NCI-H187 (cell line): ENCODE measurements at places on chromosomes 13 and 19.

GRCh38 chr13:95091755-95092154 lies 209.5 kb downstream of the ABCC4 start:
- DNase-seq = no peak

DNA sequence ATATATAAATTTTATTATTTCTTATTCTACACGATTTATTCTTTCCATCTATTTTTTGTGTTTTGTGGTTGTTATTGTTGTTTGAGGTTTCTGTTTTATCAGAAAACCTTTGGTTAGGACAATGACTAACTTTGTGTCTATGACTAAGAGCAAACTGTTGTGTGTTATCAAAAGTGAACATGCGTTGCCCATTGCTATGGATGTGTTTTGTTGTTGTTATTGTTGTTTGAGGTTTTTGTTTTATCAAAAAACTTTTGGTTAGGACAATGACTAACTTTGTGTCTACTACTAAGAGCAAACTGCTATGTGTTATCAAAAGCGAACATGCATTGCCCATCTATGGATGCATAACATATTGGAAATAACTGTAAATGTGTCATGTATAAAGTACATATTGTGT lies 692.3 kb downstream of the SLITRK1 start:
- no peak for DNase-seq

DNA sequence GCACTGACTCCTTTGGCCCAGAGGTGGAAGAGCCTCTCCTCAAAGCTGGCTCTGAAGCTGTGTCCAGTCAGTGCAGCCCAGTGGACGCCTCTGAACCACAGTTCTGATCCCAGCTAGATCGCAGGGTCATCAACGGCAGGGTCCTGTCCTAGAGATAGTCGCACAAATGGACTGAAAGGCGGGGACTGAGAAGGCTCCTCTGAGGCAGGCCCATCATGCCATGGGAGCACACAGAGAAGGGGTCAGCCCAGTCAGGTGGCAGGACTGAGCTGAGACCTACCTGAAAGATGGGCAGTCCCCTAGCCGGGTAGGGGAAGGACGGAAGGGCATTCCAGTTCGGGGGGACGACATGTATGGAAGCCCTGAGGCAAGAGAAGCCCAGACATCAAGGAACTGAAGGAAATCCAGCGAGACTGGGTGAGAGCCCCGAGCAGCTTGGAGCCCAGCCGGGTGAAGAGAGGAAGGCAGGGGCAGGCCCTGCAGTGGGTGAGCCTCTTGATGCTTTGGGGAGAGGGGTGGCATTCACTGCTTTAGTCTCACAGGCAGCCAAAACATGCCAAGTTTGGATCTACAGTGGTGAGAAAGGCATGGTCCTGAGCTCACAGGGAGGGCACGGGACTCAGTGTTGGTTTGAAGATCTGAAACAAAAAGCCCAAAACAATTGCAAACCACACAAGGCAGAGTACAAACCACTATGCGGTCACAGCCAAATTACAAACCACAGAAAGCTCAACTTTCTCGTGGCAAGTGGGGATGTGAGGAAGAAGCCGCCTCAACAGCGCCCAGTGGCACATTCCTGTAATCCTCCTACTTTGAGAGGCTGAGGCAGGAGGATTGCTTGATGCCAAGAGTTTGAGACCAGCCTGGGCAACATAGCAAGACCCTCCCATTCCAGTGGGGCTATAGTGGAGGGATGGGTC lies 10.0 kb downstream of the CALM3 start:
- no peak for DNase-seq

GRCh38 chr19:48344892-48345291 lies 18.8 kb downstream of the TMEM143 start:
- no peak for DNase-seq

GRCh38 chr19:48454150-48454730 lies 1.1 kb upstream of the KCNJ14 start:
- DNase-seq = no peak

DNA sequence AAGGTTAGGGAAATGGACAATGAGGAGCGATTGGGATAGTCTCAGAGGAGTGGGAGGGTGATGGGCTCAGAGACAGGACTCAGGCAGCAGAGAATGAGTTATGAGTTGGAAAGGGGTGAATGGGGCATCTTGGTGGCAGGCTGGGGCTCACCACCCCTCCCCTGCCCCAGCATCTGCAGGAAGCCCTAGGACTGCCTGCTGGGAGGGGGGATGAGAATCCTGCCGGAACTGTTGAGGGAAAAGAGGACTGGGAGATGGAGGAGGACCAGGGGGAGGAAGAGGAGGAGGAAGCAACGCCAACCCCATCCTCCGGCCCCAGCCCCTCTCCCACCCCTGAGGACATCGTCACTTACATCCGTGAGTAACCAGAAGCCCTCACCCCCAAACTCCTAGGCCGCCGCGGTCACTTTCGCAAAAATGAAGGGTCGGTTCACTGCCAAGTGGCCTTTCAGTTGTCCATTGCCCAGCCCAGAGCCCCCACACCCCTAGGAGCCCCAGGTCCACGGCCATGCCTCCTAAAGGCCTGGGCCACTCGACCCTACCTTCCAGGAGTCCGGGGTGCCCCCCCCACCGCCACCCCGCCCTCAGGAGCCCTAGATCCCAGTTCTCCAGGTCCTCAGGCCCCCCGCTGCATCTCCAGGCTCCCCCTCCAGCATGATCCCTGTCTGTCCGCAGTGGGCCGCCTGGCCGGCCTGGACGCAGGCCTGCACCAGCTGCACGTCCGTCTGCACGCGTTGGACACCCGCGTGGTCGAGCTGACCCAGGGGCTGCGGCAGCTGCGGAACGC lies 764 bp downstream of the CLEC11A start:
- DNase-seq = no peak

DNA sequence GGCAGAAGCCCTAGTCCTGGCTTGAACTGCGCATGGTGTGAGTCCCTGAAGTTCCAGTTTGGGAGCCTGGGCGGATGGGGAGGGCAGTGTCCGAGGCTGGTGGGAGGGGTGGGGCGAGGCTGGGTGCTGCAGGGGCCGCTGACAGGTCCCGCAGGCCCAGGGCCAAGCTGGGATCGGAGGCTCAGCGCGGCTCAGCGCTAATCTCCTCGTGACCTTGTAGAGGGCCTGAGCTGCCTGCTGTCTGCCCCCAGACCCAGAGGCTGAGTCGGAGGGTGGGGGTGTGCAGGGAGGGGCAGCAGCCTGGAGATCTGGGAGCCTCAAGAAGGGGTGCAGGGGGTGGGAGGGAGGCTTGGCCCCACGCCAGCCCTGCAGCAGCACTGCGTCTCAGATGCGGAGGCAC lies 3.0 kb downstream of the ATP1A3 start:
- no peak for DNase-seq

GRCh38 chr13:77207943-77208342 lies 119.0 kb downstream of the MYCBP2 start:
- DNase-seq = no peak

GRCh38 chr13:100542826-100543156 lies 45.8 kb downstream of the GGACT start:
- no peak for DNase-seq

DNA sequence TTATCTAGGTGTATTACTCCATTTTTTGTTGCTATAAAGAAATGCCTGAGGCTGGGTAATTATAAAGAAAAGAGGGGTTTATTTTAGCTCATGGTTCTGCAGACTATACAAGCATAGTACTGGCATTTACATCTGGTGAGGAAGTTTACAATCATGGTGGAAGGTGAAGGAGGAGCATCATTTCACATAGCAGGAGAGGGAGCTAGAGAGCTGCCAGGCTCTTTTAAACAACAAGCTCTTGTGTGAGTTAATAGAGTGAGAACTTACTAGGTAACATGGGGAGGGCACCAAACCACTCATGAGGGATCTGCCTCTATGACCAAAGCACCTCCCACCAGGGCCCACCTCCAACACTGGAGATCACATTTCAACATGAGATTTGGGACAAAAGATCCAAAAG lies 221.7 kb upstream of the GPC6 start:
- no peak for DNase-seq

DNA sequence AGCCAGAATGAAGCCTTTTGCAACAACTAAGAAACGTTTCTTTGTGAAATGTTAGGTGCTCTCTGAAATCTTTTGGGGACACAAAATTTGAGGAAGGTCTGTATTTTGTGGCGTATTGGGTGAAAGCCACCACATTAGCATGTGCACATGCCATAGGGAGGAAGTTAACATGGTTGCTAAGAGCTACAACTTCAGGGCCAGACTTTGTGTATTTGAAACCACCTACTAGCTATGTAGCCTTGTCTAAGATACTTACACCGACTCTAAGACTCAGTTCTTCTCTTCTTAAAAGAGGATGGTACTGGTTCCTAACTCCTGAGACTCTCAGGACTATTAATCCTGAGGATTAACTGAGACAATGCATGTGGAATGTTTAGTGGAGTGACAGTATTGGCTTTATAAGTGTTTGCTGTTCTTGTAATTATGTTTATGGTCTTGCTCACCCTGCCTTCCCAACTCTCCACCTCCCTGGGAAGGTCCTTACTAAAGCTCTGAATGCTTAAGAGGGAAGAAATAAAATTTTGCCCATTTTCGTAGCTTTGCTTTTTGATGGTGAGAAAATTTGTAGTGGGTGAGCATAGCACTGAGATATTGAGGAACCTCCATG lies 15.5 kb downstream of the SERP2 start:
- no peak for DNase-seq

- DNase-seq = no peak
Measured at GRCh38 chr13:100184095-100184494, 95.2 kb downstream of the PCCA start.

GRCh38 chr19:391207-391557 lies 17.8 kb downstream of the C2CD4C start:
- DNase-seq = no peak

- DNase-seq = no peak
Measured at GRCh38 chr19:45852983-45853382, 10.0 kb downstream of the SYMPK start.

- DNase-seq = peak; percentile 38
Measured at GRCh38 chr13:74287724-74288169, 153.5 kb upstream of the KLF12 start.

GRCh38 chr13:44815623-44816022 lies 173.6 kb downstream of the NUFIP1 start:
- no peak for DNase-seq

DNA sequence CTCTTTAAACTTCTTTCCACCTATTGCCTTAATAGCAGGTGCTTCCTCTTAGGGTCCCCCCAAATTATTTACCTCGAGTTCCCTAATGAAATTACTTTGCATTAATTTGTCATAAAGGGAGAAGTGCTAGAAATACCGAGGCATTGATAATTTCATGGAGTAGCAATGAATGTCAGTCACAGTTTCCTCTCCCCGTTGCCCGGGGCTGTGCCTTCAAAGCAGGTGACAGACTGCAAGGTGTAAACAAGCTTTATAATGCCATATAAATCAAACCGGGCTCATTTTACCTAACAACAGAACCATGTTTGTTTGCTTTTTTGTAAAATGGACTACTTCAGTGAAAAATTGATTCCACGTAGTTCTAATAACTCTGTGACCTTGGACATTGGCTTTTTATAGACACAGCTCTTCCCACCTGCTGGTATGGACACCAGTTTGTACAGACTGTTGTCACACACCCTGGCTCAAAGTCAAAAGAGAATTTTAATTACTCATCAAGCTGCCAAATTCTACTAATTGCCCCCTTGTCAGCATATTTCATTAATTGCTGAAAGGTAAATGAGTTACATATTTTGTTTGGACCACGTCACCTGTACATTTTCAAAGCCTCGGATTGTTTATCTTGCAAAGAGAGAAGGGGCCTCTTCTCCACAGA lies 171.1 kb downstream of the STK24 start:
- DNase-seq = peak; percentile 55

DNA sequence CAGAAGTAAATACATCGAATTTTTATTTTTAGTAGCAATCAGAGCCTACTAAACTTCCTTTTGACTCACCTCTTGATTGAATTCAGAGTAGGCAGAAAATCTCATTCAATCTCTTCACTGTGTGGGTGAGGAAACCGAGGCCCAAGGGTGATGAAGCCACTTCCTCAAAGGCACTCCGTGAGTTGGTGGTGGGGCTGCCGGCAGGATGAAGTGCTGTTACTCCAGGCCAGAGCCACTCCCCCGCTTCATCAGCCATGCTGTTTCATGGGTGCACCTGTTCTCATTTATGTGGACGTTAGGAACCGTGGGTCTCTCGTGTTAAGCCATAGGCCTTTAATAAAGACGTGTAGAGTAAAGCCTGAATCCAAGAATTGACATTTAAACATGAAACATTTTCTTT lies 13.2 kb downstream of the ING1 start:
- DNase-seq = no peak

DNA sequence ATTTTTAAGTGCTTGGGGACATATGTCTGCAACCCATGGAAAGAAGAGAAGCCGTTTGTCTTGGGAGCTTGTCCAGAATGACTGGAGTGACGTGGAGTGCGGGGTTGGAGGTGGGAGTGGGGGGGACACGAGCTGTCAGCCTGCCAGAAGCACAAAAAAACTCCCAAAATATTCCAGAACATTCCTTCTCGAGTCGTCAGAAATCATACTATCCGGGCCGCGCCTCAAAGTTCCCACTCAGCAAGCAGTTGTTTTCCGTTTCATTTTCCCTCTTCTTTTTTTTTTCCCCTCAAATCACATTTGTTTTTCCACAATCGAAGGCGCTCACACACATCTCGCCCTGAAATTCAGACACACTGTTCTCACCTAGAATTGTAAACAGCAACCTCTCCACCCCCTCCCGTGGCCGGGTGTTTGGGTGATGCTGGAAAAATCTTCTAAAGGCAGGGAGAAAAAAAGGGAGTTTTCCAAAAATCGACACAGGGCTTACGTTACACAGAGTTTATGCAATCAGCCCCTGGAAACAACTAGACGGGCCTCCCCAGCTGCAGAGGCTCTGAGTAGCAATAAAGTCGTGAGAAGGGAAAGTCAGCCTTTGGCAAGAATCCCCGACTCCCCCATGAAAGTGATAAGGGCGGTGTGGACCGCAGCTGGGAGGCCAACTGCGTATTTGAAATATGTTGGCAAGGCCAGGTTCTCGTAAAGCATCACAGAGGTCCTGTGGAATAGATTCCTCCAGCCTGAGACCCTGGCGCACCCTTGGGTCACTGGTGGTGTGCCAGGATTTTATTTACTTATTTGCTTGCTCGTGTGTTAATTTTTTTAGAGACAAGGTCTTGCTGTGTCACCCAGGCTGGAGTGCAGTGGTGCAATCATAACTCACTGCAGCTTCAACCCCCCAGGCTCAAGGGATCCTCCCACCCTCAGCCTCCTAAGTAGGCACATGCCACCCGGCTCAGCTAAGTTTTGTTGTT lies 31.2 kb upstream of the KLF2 start:
- no peak for DNase-seq

DNA sequence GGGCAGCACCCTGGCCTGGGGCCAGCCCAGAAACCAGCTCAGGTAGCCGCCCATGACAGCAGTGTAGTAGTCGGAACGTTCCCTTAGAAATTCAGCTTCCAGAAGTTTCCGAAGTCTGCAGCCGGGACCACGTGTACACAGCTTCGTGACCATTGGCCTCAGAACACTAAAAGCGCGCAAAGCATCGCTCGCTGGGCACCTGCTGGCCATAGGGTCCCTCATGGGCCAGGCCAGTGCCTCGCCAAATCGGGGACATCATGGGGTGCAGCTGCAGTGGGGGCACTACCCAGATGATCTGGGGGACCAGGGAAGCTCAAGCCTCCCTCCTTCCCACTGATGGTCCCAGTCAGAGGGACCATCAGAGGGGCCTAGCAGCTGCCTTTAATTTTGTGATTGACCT lies 384.5 kb downstream of the MTUS2 start:
- DNase-seq = no peak
